ENCODE measurements at places on chromosomes 1 and 21. TPM values are rescaled to one million over a fixed set of nuclear protein-coding genes. Genes with fewer than 3 reads are reported as not detected.

OR10K2 gene
- total RNA-seq: not detected

ALG14 gene
- total RNA-seq: 7.1 TPM

ATP6V1G3 gene
- total RNA-seq: not detected

RNF186 gene
- not detected for total RNA-seq

PTP4A2 gene
- total RNA-seq: 606 TPM

WNT4 gene
- total RNA-seq: 0.16 TPM

KCNH1 gene
- total RNA-seq: 8.0 TPM

CD5L gene
- 0.61 TPM for total RNA-seq

SH3BGR gene
- 4.1 TPM for total RNA-seq

RBM15 gene
- total RNA-seq: 21.8 TPM

CDK18 gene
- 2.7 TPM for total RNA-seq

C8A gene
- total RNA-seq: not detected

TGFB2 gene
- 2.1 TPM for total RNA-seq

SPRR2B gene
- total RNA-seq: not detected

HOOK1 gene
- total RNA-seq: not detected

C1orf94 gene
- total RNA-seq: not detected

LYPD8 gene
- total RNA-seq: 2.3 TPM

ANGPTL1 gene
- 1.8 TPM for total RNA-seq

KLHL21 gene
- 28.2 TPM for total RNA-seq

ADAMTS5 gene
- total RNA-seq: 0.05 TPM

KCNQ4 gene
- 0.11 TPM for total RNA-seq

C21orf91 gene
- total RNA-seq: 40.5 TPM

SLAMF1 gene
- total RNA-seq: not detected

PCAT6 gene
- not detected for total RNA-seq

KPRP gene
- total RNA-seq: not detected

FGR gene
- not detected for total RNA-seq

AGT gene
- not detected for total RNA-seq

IQCC gene
- 3.1 TPM for total RNA-seq

GRHL3 gene
- total RNA-seq: not detected
